ENCODE measurements at places on chromosomes 6 and 20.

GRCh38 chr6:71031912-71032311, 75.1 kb upstream of the B3GAT2 start:
- no peak for DNase-seq

DNA sequence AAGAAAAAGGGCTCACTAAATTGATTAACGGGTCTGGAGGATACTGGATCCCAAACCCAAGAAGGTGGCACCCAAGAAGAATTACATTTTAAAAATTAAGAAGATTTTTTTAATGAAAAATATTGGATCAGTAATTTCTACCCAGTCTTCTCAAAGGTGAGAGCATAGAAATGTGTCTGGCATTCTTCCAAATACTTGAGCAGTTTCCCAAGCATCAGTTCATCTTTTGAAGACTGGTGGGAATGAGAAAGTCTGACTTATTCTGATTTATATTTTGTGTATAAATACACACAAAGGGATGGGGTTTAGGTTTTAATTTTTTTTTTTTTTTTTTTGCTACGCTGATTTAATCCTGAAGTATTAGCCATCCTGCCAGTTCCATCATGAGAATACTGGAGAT, 3.3 kb downstream of the MGME1 start:
- no peak for DNase-seq

GRCh38 chr6:35312807-35313206, 15.2 kb downstream of the DEF6 start:
- DNase-seq, result no peak

DNA sequence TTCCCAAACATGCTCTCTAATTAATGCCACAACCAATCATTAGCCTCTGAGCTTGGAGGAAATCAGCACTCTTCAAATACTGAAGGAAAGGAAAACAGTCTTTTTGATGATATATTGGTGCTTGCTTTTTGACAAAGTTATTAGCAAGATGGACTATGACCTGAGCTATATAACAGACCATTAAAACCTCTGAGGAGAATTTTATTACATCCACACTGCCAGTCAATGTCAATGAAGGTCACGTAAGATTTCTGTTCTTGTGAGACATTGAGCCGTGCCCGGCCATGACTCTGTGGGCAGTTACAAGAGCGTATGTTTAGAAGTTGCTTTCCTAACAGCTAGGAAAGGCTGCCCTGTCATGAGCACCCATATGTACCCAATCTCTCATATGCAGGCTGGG, 659.0 kb downstream of the UTRN start:
- no peak for DNase-seq

GRCh38 chr6:170575250-170575649, 9.2 kb downstream of the PDCD2 start:
- DNase-seq, result no peak

- no peak for DNase-seq
Observed at GRCh38 chr20:45336530-45337366, 11.5 kb downstream of the SDC4 start.

DNA sequence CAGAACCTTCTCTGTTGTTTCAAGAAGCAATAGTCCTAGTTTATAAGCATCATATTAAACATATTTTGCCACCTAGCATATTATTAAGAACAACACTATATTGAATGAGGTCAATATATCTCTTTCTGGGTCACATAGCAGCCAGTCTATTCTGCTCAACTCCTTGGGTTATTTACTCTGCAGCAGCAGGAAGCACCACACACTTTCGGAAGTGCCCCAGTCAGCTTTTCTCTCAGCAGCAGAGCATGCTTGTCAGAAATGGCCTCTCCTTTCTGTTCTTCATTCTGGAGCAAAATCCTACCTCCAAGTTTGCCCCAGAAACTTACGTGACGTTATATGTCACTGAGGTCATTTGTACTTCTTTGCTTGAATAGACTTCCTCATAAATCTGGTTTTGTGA, 22.7 kb downstream of the CFAP206 start:
- no peak for DNase-seq

- DNase-seq, result no peak
Observed at GRCh38 chr6:110703906-110704594, 111.2 kb downstream of the CDK19 start.

- no peak for DNase-seq
Observed at GRCh38 chr20:20783450-20783849, 71.0 kb upstream of the RALGAPA2 start.

DNA sequence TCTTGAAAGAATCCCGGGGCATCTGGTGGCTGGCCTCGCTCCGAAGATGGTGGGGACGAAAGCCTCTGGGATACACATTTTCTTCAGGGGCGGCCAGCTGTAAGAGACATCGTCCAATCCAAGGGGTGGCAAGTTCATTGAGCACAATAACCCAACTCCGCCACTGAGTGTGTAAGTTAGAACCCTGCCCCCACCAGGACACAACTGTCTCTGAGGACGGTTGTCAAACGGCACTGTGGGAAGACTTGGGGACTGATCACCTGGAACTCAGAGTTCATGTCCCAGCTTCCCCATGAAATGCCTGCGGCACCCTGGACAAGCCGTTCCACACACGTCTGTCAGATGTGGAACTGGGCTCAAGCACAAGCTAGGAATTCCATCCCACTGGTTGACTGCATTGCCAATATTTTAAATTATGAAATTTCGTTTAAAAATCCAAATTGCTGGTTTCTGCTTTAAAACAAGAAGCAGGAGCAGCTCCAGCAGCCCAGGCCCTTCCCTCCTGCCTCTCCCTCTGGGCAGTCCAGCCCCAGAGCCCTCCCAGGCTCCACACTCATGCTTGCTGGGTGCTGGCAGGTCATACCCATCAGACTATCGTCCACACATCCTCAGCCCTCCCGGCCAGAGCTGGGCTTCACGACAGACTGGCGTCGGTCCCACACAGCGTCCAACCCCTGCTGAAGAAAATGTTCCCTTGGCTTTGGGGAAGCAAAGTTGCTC, 80.9 kb upstream of the AFDN start:
- no peak for DNase-seq

- DNase-seq, result no peak
Observed at GRCh38 chr6:41564448-41565142, 18.4 kb downstream of the FOXP4 start.

DNA sequence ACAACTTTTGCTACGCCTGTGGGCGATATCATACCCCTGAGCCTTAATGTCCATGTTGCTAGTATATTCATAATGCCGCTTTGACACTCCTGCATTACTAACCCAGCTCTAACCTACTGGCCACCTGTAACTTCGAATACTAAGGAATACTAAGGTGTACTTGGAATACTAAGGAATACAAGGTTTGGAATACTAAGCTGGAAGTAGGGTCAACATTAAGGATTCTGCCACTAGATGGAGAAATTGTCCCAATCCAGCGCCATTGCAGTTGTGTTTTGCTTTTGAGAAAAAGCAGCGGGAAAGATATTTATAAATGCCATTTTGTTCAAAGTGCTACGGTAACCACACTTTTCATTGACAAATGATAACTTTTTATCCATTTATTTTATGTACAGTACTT, 10.7 kb downstream of the TBXT start:
- no peak for DNase-seq

- DNase-seq, result peak; percentile 35
Observed at GRCh38 chr6:20769631-20770030, 235.4 kb downstream of the CDKAL1 start.

DNA sequence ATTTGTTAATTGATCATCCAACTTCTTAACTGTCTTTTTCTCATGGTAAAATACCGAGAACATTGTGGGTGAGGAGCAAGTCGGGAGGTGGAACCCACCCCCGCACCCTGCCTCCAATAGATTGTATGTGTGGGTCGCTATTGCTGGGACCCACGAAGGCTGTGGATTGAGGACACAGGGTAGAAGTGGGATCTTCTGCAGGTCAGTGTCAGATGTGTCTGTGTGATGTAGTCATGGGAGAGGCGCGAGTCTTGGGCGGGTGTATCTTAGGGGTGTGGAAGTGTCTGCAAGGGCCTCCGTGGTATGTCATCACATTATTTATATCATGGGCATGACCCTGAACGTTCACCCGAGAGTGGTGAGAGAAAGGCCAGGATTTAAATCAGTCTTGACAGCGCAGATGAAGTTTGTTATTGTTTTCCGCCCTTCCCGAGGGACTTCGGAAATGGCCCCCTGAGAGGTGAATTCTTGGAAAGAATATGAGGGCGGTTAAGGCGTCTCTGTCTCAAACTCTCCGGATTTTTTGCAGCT, 472 bp upstream of the PAQR8 start:
- DNase-seq, result no peak

DNA sequence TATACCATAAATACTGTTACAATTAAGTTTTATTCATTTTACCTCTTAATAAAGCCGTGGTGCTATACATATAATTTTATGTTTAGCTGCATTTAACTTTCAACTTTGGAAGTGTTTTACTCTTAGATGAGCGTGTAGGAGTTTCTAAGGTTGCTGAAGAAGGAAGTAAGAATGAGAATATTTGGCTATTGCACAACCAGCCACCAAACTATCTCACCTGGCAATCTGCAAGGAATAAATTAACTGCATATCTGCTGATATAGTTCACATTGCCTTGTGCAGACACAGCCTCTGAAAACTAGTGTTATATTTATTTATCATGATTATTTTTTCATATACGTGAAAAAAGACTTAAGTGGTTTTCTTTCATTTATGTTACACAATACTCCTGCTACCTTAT, 230.4 kb downstream of the PLCB1 start:
- DNase-seq, result no peak

DNA sequence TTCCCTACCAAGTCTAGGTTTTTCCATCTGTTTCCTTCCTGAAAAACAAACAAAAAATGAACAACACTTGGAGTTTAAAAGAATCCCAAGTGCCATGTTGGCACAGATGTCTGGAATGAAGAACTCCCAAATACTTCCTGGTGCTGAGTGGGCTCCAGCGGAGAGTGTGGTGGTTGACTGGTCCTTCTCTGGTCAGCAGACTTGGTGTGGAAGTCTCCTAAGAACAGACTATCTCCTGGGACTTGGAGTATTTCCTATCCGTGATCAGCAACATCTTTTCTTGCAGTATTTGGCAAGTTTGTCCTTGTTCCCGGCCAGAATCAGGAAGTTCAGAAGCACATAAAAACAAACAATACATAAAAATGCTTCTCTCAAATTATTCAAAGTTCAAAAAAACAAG, 154.1 kb downstream of the MTFR2 start:
- no peak for DNase-seq

GRCh38 chr6:65989676-65990075, 282.6 kb upstream of the EYS start:
- DNase-seq, result no peak

DNA sequence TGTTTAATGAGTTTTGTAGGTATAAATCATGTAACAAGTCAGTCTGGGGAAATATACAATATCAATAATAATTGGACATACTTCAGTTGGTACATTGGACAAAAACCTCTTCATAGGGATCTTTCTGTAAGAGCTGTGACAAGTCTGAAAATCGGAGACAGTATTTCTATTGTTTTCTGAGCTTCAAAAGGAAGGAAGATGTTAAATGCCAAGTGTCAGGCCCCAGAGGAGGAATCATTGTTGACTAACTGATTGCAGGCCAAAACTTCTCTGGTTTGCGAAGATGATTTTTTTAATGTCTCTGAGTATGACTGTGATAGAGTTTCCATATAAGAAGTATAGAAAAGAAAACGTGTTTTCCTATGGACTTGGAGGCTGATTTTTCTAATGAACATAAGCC, 316.4 kb downstream of the RNF144B start:
- DNase-seq, result no peak

- DNase-seq, result no peak
Observed at GRCh38 chr6:91486200-91486599, 899.3 kb upstream of the MAP3K7 start.

GRCh38 chr20:19735446-19735845, 22.6 kb upstream of the RIN2 start:
- DNase-seq, result no peak

DNA sequence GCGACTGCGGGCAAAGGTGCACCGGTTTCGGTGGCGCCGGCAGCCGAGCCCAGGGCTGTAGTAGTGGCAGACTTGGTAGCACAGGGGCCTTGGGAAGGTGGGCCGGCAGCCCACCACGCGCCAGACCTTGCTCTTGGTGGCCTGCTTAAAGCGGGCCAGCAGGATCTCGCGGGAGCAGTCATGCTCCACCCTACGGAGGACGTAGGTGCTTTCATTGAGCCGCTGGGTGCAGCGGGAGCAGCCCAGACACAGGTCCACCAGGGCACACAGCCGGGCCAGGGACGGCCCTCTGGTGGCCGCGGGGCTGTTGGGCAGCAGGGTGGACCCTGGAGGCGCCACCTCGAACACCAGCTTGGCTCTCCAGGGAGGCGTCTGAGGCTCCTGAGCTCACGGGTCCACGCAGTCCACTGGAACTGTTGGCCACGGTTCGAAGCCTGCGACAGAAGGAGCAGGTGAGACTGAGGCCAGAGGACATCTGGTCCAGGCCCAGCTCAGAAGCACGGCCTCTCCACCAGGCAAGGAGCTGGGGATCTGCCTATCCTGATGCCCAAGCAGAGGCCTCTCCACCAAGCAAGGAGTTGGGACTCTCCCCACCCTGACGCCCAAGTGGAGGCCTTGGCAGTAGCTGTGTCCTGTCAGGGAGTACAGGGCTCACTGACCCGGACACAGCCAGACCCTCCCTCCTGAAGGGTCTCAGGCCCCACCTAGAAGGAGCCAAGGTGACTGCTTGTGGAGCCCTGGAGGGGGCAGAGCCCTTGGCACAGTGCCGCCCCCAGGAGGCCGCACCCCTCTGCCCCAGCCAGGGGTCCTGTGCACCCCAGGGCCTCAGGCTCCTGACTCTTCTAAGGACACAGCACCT, 1.0 kb downstream of the HELZ2 start:
- DNase-seq, result no peak

DNA sequence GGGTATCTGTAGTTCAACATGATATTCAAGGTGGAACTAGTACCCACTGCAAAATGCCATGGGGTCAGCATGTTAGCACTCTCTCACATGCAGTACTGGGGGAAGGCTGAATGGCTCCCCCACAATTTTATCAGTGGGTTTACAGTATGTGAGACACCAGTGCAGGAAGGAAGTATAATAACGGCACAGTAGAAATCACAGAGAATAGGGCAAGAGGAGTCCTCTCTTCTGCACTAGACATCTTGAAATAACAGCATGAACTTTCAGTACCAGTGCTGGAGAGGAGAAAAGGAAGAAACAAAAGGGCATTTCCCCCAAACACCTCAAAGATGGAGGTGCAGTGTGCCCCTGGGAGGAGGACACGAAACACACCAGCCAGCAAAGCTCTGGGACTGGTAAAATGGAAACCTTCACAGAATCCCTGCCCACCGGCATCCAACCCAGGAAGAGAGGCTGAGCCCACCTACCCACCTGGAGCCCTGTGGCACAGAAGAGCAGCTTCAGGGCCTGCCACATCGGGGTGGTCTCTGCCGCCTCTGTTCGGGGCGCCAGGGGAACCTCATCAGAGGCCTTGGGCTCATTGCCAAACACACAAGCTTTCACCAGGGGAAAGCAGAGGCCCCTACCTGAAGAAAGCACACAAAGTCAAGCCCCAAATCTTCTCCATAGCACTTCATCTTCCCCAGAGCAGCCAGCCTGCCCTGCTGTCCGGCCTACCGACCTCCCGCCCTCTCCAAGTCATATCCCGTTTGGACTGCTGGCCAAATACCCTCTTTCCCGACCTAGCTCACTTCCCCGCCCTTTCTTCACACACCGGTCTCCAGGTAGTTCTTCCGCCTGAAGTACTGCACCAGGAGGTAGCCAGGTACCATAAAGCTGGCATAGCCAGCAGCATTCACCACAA, 1.2 kb downstream of the SLC35B2 start:
- DNase-seq, result no peak
